Natural killer cell (primary cell): ENCODE measurements at places on chromosomes 11 and 22.

GRCh38 chr11:3984896-3985295 lies 109.7 kb upstream of the RRM1 start:
- DNase-seq: no peak
- no peak overlapping the region for H3K27ac ChIP-seq

GRCh38 chr11:11478687-11479086 lies 125.6 kb upstream of the CSNK2A3 start:
- H3K27ac ChIP-seq: no peak overlapping the region
- H3K4me3 ChIP-seq: no peak overlapping the region
- no peaks in the 10 kb centered on the region for H3K4me1 ChIP-seq
- no peaks in the 10 kb centered on the region for H3K36me3 ChIP-seq
- DNase-seq: no peak
- H3K27me3 ChIP-seq: no peaks in the 10 kb centered on the region

DNA sequence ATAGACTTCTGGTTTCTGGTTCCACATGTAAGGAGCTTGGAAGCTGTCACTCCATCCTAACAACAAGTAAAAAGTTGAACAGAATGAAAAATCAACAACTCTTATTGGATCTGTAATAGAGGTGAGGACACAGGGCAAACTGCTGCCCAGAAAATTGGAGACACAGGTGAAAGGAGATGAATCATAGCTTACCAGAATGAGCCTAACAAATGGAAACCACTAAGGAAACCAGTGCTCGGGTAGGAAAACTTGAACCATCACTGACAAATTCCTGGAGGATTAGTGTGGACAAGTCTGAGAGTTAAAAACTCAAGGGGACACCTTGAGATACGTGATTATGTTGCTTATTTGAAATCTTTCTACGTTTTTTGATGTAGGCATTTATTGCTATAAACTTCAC lies 52.1 kb downstream of the GDPD4 start:
- no peaks in the 10 kb centered on the region for H3K36me3 ChIP-seq
- no peaks in the 10 kb centered on the region for H3K4me1 ChIP-seq
- H3K27ac ChIP-seq: no peak overlapping the region
- no peak for DNase-seq
- no peak overlapping the region for H3K4me3 ChIP-seq

DNA sequence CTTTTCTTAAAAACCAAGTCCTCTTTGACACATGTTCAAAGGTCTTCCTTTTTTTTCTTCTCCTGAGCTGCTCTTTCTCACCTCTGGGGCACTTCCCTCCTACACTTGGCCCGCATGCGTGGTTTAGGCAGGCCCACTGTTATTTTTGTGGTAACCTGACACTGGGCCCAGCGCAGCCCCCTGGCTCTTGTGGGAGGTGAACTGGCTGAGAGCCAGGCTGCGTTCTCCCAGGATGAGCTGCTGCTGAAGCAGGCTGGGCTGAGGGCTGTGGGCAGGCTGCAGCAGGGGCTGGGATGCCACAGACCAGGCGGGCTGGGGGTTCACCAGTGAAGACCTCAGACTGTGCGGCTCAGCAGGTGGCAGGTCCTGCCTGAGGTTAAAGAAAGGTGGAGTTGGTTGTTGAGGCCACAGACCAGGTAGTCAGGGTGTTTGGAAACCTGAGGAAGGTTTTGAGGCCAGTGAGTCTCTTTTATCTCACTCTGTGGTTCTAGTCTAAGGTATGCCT lies 72.4 kb downstream of the TEAD1 start:
- DNase-seq: no peak
- no peak overlapping the region for H3K27ac ChIP-seq
- no peaks in the 10 kb centered on the region for H3K4me1 ChIP-seq
- no peaks in the 10 kb centered on the region for H3K27me3 ChIP-seq
- H3K36me3 ChIP-seq: no peaks in the 10 kb centered on the region
- H3K4me3 ChIP-seq: no peak overlapping the region

DNA sequence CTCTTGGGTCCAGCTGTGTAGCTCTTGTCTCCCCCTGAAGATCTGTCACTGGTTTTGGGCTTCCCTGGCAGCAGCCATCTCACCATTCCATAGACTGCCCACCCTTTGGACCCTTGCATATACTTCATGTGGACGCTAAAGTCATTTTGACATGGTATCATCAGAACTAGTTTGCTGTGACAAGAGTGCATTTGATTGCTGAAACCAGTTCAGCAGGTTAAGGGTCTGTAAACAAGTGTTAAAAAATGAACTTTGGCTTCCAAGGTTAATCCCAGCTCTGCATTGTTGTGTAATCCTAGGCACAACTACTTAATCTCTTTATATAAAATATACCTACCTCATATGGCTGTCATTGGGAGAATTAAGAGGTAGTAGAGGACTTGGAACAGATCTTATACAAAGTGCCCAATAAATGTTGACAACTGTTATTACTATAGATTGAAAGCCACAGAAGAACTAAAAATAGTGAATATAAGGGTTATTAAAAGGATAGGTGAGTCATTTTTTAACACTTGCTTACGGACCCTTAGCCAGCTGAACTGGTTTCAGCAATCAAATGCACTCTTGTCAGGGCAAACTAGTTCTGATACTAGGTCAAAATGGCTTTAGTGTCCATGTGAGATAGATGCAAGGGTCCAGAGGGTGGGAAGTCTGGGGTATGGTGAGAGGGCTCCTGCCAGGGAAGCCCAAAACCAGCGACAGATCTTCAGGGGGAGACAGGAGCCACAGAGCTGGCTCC lies 29.4 kb downstream of the CCDC90B start:
- no peaks in the 10 kb centered on the region for H3K27me3 ChIP-seq
- no peaks in the 10 kb centered on the region for H3K4me1 ChIP-seq
- H3K27ac ChIP-seq: no peak overlapping the region
- peaks cover 34% of the 10 kb centered on the region for H3K36me3 ChIP-seq
- no peak for DNase-seq
